Hematopoietic multipotent progenitor cell treated with erythropoietin and hydrocortisone succinate and interleukin-3 and kit ligand, for 6 days (in vitro differentiated cells): ENCODE measurements at places on chromosomes 1 and 21.

GRCh38 chr1:115718011-115718754 lies 50.3 kb downstream of the CASQ2 start:
- no peak for DNase-seq

DNA sequence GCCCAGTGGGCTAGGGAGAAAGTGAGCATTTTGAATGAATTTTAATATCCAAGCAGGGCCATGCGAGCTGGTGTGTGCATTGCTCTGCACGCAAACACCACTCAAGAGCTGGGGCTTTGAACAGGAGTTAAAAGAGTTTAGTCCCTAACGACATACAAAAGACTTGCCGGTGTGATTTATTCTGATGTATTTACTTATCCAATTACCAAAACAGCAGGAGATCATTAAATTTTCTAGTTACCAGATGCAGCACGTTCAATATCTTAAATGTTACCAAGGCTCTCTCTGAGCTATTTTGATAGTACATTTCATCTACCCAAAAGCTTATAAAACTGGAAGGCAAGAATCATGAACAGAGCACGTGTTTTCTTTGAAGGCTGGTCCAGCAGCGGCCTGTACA lies 30.0 kb upstream of the DMRTA2 start:
- DNase-seq: no peak

- no peak for DNase-seq
Observed at GRCh38 chr1:183674339-183674738, 21.2 kb upstream of the APOBEC4 start.

DNA sequence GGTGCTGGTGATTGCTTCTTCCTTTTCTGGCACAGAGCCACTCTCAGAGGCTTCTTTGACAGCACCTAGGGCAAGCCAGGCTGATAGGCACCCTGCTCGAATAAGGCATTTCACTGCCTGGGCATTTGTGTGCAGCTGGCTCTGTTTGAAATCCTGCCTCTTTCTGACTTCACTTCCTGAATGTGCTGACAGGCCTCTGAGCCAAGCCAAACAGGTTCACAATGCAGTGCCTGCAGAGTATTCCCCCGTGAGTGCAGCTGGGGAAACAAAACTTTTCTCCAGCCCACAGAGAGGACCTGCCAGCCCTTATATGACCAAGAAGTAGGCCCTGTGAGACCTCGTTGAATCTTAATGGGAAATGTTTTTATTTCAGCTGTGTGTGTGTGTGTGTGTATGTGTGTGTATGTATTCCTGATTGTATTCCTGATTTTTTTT lies 10.4 kb downstream of the JUN start:
- peak; percentile 13 for DNase-seq

- DNase-seq: no peak
Observed at GRCh38 chr1:109570414-109570813, 22.0 kb downstream of the GNAI3 start.

GRCh38 chr1:203593723-203594122 lies 32.9 kb upstream of the ATP2B4 start:
- peak; percentile 78 for DNase-seq

GRCh38 chr1:150320667-150320978 lies 710 bp upstream of the PRPF3 start:
- peak; percentile 13 for DNase-seq

DNA sequence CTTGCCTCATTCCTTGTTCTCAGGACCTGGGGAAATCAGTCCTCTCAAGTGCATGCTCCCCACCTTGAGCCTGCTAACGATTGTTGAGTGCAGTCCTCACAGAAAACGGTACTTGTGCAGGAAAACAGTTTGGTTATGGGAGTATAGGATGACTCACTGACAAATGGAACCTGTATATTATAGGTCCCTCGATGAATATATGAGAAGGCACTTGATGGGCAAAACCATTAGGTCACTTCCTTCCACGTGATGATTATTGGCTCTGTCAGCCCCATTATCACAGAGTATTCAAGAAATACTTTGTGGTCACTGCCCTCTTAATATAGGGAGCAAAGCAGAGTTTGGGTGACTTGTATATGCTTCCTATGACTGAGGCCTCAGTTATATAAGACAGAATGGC lies 6.2 kb downstream of the CCDC17 start:
- DNase-seq: no peak

- no peak for DNase-seq
Observed at GRCh38 chr1:196344453-196344852, 263.8 kb downstream of the KCNT2 start.

DNA sequence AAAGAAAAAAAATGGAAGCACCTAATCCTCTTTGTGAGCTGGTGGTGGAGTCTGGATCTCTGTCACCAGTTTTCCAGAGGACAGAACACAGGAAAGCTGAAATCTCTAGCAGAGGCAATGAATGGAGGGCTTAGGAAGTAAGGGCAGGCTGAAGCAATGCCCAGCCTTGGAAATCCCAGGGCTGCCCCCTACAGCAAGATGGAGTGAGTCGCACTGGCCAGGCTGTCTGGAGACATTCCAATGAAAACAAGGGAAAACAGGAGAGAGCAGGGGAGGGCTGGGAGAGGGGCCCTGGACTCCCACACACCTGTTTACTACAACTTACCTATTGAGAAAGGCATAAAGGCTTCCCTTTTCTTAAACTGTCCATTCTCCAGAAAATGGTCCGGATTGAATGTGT lies 25.9 kb downstream of the CYP2J2 start:
- no peak for DNase-seq

- DNase-seq: no peak
Observed at GRCh38 chr1:186730951-186731729, 50.9 kb upstream of the PTGS2 start.

- DNase-seq: no peak
Observed at GRCh38 chr1:166882893-166883292, 6.8 kb upstream of the TADA1 start.

- no peak for DNase-seq
Observed at GRCh38 chr1:240720976-240721375, 109.0 kb upstream of the GREM2 start.

GRCh38 chr1:47568763-47569162 lies 130.9 kb downstream of the FOXD2 start:
- no peak for DNase-seq

DNA sequence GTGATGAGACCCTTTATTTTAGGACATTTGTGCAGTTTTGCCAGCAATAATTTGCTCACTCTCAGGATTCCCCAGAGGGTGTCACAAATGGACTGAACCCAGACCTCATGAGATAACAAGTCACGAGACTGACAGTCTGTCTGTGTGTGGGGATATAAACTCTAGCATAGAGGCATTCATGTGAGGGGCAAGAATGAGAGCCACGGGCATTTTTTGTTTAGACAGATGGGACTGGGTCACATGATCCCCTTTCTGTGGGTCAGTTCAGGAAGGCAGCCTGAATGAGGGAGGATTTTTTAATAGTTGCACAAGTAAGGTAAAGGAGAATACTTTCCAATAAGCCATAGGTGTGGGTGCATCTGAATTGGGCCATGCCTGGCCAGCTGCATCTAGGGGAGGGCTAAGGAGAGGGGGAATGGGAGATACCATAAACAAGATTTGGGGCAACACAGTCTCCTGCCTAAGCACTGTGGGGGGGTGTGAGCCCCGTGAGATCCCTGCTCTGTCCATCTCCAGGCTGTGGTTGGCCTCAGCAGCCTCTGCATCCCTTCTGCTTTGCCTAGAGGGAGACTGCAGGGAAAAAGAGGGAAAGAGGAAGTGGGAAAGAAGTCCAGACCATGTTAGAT lies 66.6 kb downstream of the NAV1 start:
- no peak for DNase-seq

DNA sequence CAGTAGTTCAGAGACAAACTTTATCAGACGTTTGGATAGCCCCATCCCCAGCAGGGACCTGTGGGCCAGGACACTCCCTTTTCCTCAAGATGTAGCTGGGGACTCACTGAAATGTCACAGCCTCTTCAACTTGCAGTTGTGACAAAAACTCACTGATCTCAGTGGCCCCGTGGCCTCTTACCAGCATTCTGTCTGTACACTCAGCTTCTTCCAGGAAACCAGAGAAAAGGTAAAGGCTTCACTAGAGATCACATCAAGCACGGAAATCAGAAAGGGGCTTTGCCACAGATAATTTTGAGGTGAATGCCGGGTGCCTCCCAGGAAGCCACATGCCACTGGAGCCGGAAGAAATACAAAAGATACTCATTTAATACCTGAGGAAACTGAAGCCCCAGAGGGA lies 122.2 kb downstream of the CCDC185 start:
- no peak for DNase-seq

DNA sequence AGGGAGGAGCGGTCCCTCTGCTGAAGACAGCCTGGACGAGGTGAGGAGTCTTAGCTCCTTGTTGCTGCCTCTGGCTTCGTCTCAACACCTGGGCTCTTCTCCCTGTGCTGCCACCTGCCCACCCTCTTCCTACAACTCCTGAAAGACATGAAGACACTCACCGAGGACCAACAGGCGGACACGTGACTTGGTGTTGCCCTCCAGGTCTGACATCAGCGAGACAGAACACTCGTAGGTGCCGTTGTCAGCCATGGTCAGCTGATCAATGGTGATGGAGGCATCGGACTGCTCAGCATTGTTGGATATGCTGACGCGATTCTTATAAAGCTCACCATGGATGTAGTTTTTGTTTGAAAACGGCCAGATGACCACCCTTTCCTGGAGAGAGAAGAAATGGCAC lies 21.4 kb downstream of the GPA33 start:
- DNase-seq: no peak

DNA sequence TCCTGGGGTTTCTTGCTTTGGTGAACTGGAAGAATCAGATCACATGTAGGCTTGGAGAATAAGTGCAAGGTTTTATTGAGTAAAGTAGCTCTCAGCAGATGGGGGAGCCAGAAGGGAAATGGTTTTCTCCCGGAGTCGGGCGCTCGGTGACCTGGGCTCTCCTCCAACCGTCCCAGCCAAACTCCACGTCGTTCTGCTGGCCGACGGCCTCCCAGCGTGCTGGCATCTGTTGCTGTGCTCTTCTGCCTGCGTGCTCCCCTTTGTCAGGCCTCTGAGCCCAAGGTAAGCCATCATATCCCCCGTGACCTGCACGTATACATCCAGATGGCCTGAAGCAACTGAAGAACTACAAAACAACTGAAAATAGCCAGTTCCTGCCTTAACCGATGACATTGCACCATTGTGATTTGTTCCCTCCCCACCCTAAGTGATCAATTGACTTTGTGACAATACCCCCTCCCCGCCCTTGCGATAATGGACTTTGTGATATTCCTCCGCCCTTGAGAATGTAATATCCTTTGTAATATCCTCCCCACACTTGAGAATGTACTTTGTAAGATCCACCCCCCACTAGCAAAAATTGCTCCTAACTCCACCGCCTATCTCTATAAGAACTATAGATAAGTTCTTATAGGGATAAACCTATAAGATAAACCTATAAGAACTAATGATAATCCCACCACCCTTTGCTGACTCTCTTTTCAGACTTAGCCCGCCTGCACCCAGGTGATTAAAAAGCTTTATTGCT lies 88.3 kb downstream of the SMYD3 start:
- no peak for DNase-seq

GRCh38 chr1:6106321-6106731 lies 60.6 kb downstream of the KCNAB2 start:
- DNase-seq: no peak

- no peak for DNase-seq
Observed at GRCh38 chr1:180603850-180604226, 28.0 kb upstream of the XPR1 start.

- DNase-seq: no peak
Observed at GRCh38 chr1:99456536-99456935, 189.4 kb upstream of the PALMD start.

GRCh38 chr1:40309374-40310128 lies 7.5 kb downstream of the COL9A2 start:
- DNase-seq: no peak

DNA sequence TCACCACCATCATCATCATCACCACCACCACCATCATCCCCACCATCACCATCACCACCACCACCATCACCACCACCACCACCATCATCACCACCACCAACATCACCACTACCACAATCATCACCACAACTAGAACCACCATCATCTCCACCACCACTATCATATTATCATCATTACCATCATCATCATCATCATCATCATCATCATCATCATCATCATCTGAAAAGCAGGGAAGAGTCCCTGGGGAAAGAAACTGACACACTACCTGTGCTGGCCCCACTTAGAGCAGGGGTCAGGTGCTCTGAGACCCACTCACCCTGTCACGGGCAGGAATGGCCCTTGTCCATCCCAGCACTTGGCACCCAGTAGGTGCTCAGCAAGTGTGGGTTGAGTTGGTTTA lies 104.9 kb upstream of the IFFO2 start:
- no peak for DNase-seq

- no peak for DNase-seq
Observed at GRCh38 chr21:28822486-28823335, 170.0 kb downstream of the LTN1 start.

DNA sequence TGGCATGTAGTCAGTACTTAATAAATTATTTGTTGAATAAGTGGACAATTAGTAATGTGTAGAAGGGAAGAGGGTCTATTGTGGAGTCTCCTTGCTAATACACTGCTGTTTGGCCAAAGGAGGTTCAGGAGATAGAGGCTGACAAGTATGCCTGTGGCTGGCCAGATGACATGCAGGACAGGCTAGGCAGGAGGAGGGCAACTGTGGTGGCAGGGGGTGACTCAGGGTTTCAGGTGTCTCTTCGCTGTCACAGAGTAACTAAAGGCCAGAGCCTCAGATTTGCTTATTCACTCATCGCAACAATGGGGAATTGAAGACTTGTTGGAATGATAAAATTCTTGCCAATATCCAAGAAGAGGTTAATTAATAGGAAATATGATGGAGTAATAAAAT lies 33.1 kb downstream of the THRAP3 start:
- DNase-seq: no peak

DNA sequence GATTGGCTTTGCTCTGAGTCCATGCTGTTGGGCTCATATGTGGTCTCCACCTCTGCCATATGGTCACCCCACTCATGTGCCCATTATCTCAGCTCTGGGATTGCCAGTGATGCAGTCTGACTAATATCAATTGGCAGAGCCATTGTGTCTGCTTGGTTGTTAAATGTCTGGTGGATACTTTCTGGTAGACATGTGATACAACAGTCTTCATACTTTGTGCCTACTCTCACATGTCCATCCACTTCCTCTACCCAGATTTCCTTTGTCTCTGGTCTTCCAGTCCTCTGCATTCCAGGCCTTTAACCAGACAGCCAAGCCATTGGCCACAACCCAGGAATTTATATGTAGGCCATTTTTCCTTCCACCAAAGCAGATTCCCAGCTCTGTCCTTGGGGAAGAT lies 30.8 kb upstream of the DIPK1A start:
- no peak for DNase-seq

DNA sequence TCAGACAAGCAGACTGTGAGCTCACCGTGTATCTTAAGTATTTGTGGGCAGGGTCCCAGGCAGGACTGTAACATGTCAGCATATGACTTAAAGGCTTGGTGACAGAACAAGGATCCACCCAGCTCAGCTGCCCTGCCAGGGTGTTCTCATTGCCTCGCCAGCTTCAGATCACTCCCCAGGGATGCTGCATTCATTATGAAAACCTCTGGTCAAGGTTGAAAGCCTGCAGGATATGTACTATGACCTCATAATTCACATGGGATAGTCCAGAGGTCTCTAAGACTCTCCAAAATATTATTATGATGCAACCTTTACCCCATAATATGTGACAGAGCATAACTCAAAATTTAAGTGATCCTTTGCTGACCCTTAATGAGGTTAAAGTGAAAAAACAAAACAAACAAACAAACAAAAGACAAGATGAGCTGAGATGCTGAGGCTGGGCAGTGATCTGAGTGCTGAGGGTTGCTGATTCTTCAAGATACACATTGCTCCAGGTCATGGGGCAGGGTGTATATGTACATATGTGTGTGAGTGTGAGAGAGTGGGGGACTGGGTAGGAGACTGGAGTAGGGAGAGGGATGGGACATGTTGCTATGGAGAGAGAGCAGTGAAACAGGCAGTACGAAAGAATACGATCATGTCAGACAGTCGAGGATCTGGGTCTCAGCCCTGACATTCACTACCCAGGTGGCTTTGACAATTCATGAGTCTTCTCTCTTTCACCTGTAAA lies 98.8 kb upstream of the DUSP10 start:
- DNase-seq: no peak
